Peyer's patch (tissue), 4 donors: ENCODE measurements at places on chromosomes 13 and 19.

GRCh38 chr13:81846771-81847170, 1505.8 kb upstream of the SPRY2 start:
- DNase-seq, result no peak

DNA sequence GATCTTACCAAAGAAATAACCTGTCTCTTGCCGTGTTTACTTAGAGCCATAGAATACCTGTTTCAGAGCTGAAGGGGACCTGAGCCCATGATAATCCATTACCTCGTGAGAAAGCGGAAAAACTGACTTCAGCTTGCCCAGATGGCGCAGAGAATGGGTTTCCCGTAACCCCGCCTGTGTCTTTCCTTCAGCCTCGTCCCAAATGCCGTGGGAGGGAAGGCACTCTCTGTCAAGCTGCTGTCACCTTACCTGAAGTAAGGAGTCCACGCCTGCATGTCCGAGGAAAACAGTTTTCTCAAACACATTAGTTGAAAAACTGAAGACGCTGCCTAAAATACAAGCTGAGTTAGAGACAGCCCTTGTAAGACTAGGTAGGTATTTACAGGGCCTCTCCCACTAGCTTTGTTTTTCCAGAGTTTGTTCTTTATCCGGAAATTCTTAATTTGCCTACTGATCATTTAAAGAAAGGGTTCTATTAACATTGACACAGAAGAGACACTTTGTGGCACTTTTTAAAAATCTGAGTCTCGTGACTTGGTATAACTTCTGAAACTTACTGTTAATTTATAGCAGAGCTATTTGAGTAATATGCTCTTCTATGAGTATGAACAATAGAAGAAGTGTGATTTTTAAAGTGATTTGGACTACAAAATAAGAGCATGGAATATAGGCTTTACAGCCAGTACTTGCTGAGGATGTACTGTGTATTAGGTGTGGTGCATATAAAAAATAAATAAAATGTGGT, 1.3 kb upstream of the INTS6 start:
- DNase-seq, result peak; percentile 64

DNA sequence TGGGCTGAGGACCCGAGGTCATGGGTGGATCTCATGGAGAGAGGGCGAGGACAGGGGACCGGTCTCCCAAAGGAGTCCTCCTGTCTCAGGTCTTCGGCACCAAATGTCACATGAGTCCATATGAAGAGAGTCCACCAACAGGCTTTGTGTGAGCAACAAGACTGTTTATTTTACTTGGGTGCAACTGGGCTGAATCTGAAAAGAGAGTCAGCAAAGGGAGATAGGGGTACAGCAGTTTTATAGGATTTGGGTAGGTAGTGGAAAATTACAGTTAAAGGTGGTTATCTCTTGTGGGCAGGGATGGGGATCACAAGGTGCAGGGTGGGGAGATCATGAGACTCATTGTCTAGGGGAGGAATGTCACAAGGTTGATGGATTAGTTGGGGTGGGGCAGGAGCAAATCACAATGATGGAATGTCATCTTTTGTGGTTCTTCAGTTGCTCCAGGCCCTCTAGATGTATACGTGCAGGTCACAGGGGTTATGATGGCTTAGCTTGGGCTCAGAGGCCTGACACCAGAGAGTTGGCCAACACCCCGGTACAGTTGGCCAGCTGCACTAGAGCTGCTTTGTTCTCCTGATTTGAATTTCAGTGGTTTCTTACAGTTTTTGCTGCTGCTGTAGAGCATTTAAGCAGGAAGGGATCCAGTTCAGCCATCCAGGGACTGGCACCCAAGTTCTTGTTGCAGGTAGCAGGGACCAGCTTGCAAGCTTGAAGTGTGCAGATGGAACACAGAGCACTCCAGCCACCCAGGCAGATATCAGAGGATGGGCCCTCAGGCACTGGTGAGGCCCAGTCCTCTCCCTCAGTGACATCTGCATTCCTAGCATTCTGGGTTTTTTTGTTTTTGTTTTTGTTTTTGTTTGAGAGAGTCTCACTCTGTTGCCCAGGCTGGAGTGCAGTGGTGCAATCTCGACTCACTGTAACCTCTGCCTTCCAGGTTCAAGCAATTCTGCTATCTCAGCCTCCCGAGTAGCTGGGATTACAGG, 26.4 kb upstream of the IGFL1 start:
- DNase-seq, result no peak

GRCh38 chr13:103941506-103942140, 875.4 kb upstream of the SLC10A2 start:
- no peak for DNase-seq

DNA sequence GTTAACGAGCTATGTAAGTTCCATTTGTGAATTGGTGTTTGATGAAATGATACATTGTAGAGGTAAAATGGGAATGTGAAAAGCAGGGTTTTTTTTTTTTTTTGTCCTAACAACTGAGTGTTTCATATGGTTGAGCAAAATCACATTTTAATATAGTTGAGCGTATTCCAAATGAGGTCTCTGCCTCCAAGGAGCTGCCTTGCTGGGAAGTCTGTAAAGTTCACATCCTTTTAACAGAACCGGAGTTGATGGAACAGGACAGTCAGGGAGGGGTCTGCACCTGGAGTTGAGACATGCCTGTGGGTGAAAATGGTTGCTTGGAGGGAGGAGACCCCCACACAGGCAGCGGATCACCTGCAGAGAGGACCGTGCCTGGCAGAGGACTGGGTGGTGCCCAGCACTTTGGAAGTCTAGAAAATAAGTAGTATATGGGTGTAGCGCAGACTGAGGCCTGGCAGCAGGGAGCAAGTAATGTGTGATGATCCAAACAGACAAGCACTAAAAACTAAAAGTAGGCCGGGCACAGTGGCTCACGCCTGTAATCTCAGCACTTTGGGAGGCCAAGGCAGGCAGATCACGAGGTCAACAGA, 75.2 kb upstream of the UBAC2 start:
- no peak for DNase-seq

- DNase-seq, result no peak
These were observed 621.5 kb upstream of the ATXN8OS start for GRCh38 chr13:69485991-69486592.

DNA sequence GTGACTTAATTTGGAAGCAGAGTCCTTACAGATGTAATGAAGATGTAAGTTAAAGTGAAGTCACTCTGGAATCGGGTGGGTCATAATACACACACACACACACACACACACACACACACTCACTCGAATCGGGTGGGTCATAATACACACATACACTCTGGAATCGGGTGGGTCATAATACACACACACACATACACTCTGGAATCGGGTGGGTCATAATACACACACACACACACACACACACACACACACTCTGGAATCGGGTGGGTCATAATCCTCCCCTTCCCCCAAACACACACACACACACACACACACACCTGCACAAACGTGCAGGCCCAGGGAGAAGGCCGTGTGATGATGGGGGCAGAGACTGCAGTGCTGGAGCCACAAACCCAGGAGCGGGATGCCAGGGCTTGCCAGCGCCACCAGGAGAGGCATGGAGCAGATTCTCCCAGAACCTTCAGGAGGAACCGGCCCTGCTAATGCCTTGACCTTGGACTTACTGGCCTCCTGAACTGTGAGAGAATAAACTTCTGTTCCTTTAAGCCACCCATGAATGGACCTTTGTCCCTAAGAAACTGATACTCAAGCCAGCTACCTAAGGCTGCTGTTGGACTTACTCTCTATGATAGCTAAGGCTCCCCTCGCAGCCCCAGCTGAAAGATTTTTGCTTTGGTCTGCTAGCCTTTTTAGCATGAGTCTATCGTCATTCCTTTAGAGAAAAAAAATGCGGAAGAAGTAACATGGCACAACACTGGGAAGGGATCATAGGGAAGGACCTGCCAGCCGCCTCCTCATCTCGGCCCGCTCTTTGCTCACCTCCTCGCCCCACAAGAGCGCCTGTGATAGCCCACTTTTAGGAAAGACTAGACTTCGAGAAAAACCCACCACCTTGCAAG, 136.2 kb upstream of the RNF113B start:
- DNase-seq, result no peak

GRCh38 chr19:49594157-49594992, 3.4 kb downstream of the PRR12 start:
- no peak for DNase-seq

- DNase-seq, result no peak
These were observed 209.2 kb downstream of the TSHZ3 start for GRCh38 chr19:31139871-31140505.

DNA sequence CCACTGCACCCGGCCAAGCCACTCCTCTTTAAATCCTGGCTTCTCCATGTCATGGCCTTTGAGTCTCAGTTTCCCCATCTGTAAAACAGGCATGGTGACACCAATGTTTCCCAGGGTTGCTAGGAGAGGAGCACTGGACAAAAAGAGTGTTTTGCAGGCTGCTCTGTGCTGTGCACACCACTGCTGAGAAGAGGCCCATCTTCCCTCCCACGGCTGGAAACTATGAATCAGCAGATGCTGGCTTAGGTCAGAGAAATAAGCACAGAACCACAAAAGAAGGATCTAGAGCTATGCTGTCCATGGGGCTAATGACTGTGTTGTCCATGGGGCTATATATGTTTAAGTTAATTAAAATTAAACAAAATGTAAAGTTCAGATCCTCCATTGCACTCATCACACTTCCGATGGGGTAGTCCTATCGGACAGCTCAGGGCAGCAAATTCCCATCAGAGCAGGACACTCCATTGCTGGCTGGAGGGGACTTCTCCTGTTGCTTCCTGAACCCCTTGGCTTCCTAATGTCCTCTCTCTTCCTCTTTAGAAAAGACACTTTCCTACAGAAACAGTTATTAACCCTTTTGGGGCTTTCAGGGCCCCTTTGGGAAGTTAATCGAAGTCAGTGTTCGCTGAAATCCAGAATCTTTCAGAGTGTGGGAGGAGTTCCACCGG, 37.1 kb downstream of the TSHZ3 start:
- DNase-seq, result no peak

GRCh38 chr13:40471911-40472310, 194.5 kb downstream of the FOXO1 start:
- DNase-seq, result peak; percentile 25

DNA sequence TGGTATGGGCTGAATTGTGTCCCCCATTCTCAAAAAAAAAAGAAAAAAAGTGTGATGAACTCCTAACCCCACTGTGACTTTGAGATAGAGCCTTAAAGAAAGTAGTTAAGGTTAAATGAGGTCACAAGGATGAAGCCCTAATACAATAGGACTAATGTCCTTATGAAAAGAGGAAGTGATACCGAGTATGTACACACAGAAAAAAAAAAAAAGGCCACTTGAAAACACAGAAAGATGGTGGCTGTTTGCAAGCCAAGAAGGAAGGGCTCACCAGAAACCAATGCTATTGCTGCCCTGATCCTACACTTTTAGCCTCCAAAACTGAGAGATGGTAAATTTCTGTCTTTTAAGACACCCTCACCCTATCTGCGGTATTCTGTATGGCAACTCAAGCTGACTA, 955.6 kb downstream of the PCDH17 start:
- no peak for DNase-seq

DNA sequence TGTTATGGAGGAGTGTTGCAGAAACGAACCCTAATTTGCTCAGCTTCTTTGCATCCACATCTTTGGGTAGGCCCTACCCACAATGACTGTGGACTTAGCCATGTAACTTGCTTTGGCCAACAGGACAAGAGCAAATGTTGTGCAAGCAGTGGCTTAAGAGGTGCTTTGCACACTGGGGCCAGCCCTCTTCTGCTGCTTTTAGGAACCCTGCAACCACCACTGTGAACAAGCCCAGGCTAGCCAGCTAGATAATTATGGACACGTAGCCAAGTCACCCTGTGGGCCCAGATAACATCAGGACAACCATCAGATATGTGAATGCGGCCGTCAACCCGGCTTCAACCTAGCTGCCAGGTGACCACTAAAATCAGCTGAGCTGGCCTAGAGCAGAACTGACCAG, 17.1 kb downstream of the C19orf47 start:
- DNase-seq, result no peak

DNA sequence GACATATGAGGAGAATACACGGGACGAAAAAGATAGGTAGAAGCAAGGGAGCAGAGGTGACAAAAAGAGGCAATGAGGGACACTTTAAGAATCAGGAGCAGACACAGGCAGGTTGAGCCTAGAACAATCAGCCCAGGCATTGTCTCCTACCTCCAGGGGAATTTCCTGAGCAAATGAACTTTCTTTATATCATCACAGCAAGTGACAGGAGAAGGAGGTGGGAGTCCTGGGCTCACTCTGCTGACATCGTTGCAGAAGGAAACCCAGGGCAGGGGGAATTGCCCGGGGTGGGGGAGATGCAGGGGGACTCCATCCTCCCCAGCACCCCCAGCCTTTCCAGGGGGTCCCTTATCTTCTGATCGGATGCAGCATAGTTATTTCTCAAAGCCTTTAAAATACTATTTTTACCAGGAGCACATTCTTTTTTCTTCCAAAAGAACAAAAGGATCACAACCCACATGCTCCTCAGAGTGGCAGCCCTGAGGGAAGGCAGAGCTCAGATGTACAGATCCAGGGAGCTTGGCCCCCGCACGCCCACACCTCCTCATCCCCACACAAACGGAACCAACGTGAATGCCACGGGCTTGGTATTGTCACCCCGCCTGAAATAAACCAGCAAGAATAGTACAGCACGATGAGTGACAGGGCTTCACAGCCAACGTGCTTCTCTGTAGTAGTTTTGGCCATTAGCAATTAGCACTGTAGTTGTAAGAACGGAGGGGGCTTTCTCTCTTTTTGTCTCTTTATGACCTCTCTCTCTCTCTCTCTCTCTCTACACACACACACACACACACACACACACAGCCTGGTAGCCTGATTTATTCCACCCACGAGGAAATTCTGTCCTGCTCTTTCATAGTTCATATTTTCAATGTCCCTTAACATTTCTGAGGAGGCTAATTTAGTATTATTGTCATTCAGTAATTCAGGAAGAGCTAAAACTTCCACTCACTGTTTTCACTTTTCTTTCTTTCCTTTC, 169.5 kb upstream of the UBL3 start:
- DNase-seq, result no peak

DNA sequence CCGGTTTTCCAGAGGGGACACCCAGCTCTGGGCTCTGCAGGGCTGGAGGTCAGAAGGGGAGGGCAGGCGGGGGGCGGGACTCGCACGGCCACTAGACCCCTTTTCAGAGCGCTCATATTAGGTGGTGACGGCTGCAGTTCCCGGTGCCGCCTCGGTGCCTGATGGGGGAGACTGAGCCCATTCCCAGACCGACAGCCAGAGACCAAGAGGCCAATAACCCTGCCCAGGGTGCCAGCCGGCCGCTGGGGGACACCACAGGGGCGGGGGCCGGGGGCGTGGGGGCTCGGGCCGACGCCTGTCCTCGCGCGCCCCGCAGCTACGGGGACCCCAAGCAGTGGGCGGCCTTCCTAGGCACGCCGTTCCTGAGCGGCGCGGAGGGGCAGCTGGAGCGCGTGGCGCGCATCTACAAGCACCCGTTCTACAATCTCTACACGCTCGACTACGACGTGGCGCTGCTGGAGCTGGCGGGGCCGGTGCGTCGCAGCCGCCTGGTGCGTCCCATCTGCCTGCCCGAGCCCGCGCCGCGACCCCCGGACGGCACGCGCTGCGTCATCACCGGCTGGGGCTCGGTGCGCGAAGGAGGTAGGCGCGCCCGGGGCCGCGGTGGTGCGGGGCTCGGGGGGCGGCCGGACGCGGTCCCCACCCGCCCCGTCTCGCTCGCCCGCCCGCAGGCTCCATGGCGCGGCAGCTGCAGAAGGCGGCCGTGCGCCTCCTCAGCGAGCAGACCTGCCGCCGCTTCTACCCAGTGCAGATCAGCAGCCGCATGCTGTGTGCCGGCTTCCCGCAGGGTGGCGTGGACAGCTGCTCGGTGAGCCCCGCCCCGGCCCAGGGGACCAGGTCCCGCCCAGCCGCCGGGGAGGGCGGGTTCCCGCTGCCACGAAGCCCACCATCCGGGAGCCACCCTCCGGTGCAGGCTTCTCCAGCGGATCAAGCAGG, 2.4 kb downstream of the TIMM13 start:
- DNase-seq, result peak; percentile 47

GRCh38 chr13:111401151-111401550, 80.7 kb downstream of the TEX29 start:
- no peak for DNase-seq

GRCh38 chr13:43831088-43831487, 44.3 kb upstream of the ENOX1 start:
- DNase-seq, result no peak
